IPS DF 19.7 (cell line): ENCODE measurements at places on chromosomes 1 and 21.

DNA sequence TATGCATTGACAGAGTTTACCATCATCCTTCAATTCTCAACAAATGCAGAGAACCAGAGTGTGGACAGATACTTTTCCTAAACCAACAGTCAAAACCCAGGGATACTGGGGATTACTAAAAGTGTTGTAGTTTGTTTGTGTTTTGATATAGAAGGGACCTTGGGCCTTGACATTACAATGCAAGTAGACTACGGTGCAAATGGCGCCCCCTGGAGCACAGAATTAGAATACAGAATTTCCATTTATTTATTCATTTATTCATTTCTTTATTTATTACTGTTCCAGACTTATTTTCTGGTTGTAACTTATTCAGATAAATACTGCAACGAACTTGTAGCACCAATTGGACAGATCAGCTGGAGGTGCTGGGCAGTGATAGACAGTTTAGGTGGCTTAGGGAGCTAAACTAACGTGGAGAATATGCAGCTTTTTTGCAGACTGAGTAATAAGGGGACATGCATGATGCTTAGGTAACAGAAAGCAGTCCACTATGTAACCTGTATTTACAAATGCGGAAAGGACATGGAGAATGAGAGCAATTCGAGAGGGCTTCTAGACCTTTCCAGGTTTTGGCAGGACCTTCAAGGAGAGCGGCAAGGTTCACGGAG lies 42.6 kb downstream of the KIRREL1 start:
- DNase-seq, result no peak

DNA sequence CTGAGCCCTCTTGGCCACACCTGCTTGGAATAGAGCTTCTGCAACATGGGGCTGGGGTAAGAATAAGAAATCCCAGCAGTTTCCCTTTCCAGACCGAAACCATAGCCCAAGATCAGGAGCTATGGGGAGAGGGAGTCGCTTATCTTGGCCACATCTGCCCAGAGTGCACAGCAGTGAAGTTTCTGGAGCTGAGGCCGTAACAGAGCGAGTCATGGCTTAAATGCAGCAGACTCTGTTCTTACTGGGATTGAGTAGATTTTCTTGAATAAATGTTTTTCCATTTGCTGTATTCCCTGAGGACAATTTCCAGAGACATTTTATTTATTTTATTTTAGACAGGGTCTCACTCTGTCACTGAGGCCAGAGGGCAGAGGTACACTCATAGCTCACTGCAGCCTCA lies 33.5 kb downstream of the CFAP57 start:
- DNase-seq, result no peak

DNA sequence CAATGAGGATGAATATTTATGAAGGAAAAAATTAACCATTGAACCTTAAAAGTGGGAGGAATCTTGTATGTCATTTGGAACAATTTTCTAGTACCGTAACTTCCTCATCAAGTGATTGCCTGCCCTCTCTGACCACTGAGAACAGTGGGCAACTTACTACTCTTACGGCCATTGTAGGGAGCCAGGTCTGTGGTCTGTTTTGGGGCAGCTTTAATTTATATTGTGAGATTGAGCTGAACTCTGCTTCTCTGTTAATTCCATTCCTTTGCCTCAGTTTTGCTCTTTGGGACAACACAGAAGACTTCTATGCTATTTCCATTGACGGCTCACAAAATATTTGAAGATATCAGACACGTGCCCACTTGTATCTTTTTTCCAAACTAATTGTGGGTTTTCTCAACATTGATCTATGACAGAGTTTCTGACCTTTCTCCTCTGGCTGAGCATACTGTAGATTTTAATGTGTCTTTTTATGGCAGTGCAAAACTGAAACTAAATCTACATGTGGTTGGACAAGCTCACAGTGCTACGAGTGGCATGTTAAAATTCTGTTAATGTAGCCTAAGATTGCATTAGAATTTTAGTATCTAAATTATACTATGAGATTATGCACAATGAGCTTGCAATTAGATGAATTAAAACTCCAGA lies 27.8 kb upstream of the ZNF281 start:
- no peak for DNase-seq

- no peak for DNase-seq
Observed at GRCh38 chr1:115748401-115749150, 19.9 kb downstream of the CASQ2 start.

GRCh38 chr1:174999936-175000696 lies at the start of gene CACYBP:
Gene CACYBP (plus strand): TSS chr1:174999947. CDS start chr1:175000181, 234 bp downstream.
- peak; percentile 9 for DNase-seq
